AG04449 (cell line): ENCODE measurements at places on chromosomes 12 and 14.

DNA sequence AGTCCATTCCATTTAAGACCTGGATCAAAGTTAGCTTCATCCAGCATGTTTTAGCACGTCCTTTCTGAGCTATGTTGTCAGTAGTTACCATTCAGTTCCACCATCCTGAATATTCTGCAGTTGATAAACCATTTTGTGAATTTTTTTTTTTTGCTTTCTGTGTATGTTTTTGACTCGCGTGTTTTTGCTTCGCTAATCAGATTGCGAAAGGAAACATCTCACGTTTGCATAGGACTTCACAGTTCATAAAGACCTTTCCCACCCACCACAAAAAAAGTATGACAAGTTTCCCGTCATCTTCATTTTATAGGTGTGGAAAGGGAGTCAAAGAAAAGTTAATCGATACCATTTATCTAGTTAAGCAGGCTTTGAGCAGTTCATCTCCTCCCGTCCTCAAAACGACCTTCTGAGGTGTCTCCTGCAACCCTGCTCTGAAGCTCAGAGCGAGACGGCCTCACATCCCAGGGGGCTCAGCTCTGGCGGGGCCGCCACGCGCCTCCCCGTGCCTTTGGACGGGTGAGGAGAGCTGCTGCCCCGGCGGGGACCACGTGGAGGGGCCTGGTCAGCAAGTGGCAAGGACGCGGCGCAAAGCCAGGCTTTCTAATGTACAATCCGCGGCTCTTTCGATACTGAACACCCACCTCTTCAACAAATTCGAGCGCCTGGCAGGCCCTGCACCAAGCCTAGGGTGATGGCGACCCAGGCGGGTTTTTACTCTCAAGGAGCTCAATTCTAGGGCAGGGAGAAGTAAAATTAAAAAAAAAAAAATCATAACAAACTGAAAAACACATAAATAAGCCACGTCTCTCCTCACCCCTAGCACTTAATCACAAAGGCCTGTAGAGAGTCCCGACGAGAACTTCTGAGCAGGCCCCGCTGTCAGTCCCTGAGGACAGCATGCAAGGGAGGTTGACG, 988 bp upstream of the TMEM263 start:
- DNase-seq: no peak

- DNase-seq: no peak
Observed at GRCh38 chr12:89185889-89186288, 166.4 kb downstream of the DUSP6 start.

DNA sequence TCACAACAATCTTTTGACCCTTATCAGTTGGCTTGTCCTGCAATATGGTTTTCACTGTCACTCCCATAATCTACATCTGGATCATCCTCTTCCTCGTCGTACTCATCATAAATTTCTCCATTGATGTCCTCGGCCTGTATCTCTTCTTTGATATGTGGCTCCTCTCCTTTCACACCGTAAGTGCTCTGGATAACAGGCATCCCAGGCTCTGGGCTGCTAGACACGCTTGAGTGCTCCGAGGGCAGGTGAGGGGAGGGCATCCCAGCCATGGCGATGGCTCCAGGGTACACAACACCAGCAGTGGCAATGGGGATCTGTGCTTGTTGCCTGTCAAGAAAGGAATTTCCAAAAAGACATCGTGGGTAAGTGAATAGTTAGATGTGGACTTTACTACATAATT, 415.3 kb downstream of the SOX5 start:
- DNase-seq: no peak

- no peak for DNase-seq
Observed at GRCh38 chr14:36363704-36364103, 43.3 kb upstream of the MBIP start.

GRCh38 chr14:34220378-34220706, 241.7 kb downstream of the SPTSSA start:
- no peak for DNase-seq

DNA sequence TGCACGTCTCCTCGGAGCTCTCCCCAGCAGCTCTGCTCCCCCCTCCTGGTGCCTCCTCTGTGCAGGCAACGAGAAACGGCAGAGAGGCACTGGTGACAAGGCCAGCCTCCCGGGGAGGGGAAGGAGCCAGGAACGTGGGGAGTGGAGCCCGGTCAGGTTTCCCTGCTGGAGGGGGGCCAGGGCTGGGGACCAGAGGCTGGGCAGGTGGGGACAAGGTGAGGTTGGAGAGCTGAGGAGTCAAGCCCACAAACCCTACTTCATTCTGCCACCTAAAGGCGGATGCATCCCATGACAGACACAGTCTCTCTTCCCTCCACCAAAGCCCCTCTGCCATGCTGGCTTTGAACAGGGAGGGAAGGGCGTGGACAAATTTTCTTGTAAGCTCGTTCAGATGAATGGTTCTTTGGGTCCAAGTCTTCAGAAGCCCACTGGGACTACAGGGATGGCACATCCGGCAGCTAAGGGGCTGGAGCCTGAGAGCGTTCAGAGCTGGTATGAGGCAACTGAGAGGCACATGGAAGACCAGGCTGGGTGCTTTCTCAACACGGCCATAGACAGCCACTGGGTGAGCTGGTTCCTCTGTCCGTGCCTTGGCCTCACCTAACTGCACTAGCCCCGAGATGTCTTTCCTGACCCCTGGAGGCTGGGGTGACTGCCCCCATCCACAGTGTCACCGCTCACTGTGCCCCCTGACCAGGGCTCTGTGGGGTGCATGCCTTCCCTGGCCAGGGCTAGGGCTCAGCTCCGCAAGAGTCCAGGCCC, 105.9 kb downstream of the RBM19 start:
- no peak for DNase-seq

GRCh38 chr12:67052981-67053380, 216.2 kb upstream of the CAND1 start:
- no peak for DNase-seq

GRCh38 chr12:52692254-52692653, 11.1 kb downstream of the KRT77 start:
- no peak for DNase-seq

- no peak for DNase-seq
Observed at GRCh38 chr12:121059031-121059898, 20.2 kb upstream of the OASL start.

- no peak for DNase-seq
Observed at GRCh38 chr12:3092764-3093163, 15.6 kb downstream of the TSPAN9 start.
